T-helper 2 cell (primary cell): ENCODE measurements at places on chromosomes 2 and 18.

- no peak for DNase-seq
Observed at GRCh38 chr2:144753416-144753815, 233.5 kb upstream of the ZEB2 start.

- DNase-seq, result no peak
Observed at GRCh38 chr2:16250886-16251285, 310.5 kb downstream of the MYCN start.

- DNase-seq, result no peak
Observed at GRCh38 chr18:42477267-42477666, 522.2 kb downstream of the PIK3C3 start.

- DNase-seq, result no peak
Observed at GRCh38 chr2:222566229-222566628, 89.7 kb downstream of the FARSB start.

- no peak for DNase-seq
Observed at GRCh38 chr2:23690421-23691105, 236.4 kb downstream of the ATAD2B start.
